ENCODE measurements at places on chromosomes 7 and 10.
A peak's percentile ranks its signal among the peaks of the same experiment; 100 is the strongest.

GRCh38 chr7:156635529-156636385 lies 4.8 kb upstream of the RNF32 start:
- DNase-seq = no peak

GRCh38 chr7:618539-619367 lies 99.1 kb upstream of the PDGFA start:
- no peak for DNase-seq

DNA sequence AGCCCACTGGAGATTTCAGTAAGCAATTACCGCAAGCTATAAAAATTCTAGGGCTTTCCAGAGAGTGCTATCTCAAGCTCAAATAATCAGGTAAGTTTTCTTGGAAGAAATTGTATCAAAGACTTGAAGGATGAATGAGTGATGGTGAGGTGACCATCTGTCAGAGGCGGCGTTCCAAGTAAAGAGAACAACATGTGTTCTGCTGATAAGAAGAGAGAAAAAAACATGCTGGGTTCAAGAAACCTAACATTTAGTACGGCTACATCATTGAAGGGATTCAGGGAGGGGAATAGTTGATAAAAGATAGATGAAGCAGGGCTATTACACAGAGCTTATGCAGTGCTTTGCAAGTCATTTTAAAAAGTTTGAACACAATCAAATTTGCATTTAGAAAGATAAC lies 100.7 kb downstream of the GNAI1 start:
- no peak for DNase-seq

GRCh38 chr10:51124852-51125251 lies 50.6 kb downstream of the PRKG1 start:
- no peak for DNase-seq

DNA sequence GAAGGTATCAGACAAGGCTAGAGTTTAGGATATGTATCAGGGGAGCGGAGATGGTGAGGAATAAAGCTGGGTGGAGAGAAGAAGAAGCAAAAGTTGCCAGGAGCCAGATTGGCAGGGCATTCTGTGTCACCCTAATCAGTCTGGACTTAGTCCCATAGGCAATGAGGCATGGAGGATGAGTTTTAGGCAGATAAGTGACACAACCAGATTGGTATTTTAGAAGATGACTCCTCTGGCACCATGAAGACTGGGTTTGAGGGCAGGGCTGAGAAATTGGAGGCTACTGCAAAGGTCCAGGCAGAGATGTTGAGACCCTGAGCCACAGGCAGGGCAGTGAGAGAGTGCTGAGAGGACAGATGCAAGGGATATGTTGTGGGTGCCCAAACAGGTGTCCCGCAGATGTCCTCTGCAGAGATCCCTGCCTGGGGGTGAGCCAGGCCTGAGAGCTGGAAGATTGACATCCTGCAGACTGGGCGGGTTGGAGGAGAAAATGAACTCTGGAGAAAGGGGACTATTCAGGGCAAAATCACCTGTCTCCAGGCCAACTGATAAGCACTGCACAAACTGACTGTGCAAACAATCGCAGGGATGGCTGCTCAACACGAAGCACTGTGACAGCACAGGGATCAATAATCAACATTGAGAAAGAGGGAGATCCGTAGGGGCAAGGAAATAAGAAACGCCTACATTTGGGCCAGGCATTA lies 11.9 kb upstream of the HABP2 start:
- DNase-seq = no peak

- no peak for DNase-seq
Observed at GRCh38 chr7:15015545-15016314, 113.2 kb upstream of the DGKB start.

DNA sequence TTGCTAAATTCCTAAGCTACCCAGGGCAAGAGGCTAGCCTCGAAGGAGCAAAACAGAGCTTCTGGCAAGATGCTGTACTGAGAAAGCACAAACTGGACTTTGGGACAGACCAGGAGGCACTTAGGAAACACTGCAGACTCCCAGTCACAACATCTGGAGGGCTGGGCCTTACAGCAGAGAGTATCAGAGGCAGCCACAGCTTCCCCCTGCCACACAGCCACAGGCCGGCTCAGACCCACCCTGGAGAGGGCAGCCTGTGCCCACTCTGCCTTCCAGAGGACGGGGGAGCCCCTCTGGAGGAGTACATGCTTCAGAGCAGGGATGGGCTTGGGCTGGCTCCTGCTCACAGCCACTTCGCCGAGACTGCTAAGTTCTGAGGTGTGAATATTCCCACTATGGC lies 17.4 kb downstream of the ESYT2 start:
- no peak for DNase-seq

- DNase-seq = no peak
Observed at GRCh38 chr7:93948106-93948505, 26.6 kb downstream of the GNG11 start.

DNA sequence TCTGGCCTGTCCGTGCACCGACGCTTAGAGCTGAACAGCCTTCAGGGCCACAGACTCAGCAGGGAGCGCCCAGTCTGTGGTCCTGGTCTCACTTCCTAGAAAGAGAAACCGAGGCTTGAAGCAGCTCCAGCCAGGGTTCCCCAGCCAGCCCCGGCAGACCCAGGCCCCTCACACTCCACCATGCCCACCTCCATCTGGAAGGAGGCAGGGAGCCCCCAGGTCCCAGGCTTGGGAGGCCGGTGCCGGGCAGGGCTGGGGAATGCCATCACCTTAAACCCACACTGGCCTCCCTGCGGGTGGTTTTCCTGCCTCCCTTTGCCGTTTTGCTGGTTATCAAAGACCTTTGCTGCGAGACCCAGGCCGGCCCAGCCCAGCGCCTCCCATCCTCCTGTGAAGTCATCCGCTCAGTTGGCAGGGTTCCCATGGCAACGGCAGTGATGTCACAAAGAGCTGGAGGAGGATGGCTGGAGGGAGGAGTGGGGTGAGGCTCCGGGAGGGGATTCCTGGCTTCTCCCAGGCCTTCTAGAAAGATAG lies 24.0 kb downstream of the ELFN1 start:
- no peak for DNase-seq

GRCh38 chr10:35511647-35512046 lies 93.5 kb upstream of the GJD4 start:
- DNase-seq = no peak

DNA sequence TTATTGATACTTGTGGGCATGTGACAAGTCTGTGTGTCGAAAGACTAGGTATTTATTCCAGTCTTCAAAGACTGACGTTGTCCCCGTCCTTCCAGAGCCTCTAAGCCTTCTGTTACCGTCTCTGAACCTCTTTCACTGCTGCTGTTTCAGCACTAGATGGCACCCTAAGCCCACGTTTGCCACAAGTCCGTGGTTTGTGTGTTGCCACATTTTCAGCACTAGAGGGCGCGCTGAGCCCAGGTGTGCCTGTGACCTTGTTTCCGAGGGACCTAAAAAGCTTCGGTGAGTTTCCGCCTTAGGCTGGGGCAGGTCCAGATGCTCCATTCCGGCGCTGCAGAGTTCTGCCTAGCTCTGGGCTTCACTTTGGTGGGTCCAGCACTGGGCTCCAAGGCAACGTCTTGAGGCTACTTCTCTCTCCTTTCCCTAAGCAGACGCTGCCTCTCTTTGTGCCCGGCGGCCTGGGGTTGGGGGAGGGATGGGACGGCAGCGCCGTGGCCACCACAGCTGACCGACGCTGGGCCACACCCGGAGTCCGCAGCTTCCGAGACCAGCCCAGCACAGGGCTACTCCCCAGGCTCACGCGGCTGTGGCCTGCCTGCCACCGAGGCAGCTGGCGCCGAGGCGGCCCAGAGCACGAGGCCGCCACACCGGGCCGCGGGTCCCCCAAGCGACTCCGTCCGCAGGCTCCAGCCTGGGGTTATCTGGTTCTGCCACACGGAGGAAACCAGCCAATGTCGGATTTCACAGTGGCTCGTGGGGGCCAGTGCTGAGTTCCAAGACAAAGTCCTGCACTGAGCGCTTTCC lies 520.2 kb downstream of the REEP3 start:
- DNase-seq = peak; percentile 79

DNA sequence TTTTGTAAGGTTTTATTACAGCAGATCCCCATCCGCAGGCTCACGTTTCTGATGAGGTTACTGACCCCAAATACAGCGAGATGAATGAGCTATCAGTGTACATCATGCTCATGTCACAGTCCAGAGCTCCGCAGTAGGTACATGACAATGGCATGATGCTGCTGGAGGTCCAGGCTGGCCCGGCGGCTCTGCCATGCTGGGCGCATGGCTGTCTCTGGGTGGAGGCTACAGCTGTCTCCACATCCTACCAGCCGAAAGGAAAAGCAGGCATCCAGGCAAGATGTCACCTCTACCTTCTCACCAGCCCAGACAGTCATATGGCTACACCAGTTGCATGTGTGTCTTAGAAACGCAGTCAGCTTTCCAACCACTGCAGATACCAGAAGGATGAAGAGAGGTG lies 90.9 kb upstream of the RNF32 start:
- DNase-seq = no peak

GRCh38 chr10:124180947-124181549 lies 87.7 kb upstream of the CHST15 start:
- no peak for DNase-seq

- DNase-seq = no peak
Observed at GRCh38 chr10:90644165-90644564, 213.7 kb downstream of the HTR7 start.

GRCh38 chr10:31723106-31723750 lies 205.4 kb downstream of the ARHGAP12 start:
- no peak for DNase-seq

DNA sequence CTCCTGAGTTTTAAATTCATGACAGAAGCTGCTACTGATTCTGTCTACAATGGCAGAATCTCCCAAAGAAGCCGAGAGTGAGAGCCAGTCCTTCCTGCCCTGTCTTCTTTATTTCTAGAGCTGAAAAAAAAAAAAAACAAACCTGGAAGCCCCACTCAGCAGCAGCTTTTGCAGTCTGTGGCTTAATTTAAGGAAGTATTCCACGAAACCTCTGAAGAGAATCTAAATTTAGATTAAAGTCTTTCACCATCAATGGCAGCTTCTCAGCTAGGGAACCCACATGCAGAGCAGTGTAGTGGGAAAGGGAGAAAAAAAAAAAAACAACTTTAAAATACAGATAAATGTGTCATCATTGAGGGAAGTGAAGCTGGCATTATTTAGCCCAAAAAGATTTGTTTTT lies 23.4 kb downstream of the SMURF1 start:
- DNase-seq = no peak

GRCh38 chr10:93417266-93417665 lies 64.9 kb downstream of the MYOF start:
- DNase-seq = no peak

GRCh38 chr7:105677410-105677730 lies 96.1 kb upstream of the EFCAB10 start:
- DNase-seq = peak; percentile 12

All from natural killer cell treated with Interleukin-12 subunit alpha and Interleukin-12 subunit beta and Interleukin-15 and Interleukin-18, amount 100 ng/mL, for 72 hours (primary cell).